A549 treated with Hydrocortisone at 1 μM for 4 hours (cell line): ENCODE measurements at places on chromosomes 13 and 19. TPM values are rescaled to one million over a fixed set of nuclear protein-coding genes. Genes with fewer than 3 reads are reported as not detected.

JAK3 gene
- 0.14 to 0.25 TPM (median 0.23 TPM) in 5 replicates for total RNA-seq

SHISA7 gene
- not detected in 5 replicates for total RNA-seq

CYP4F3 gene
- 2.7 to 4.9 TPM (median 3.2 TPM) in 5 replicates for total RNA-seq

SWSAP1 gene
- total RNA-seq: 1.3 to 2.4 TPM (median 1.8 TPM) in 5 replicates

WDFY2 gene
- total RNA-seq: 2.7 to 3.7 TPM (median 3.2 TPM) in 5 replicates

IRGC gene
- total RNA-seq: not detected in 5 replicates

MYO16 gene
- total RNA-seq: 0.03 to 0.15 TPM (median 0.06 TPM) in 4 of 5 replicates, not detected in the other
